Activated gamma-delta T cell treated with anti-CD3 and anti-CD28 coated beads, Interleukin-2, amount 50 U/mL, for 16 hours (primary cell): ENCODE measurements at places on chromosomes 5 and 9.

GRCh38 chr5:38764937-38765391 is 80.8 kb upstream of the OSMR start:
- DNase-seq, result no peak

GRCh38 chr5:107425541-107426031 is 245.2 kb downstream of the EFNA5 start:
- no peak for DNase-seq

DNA sequence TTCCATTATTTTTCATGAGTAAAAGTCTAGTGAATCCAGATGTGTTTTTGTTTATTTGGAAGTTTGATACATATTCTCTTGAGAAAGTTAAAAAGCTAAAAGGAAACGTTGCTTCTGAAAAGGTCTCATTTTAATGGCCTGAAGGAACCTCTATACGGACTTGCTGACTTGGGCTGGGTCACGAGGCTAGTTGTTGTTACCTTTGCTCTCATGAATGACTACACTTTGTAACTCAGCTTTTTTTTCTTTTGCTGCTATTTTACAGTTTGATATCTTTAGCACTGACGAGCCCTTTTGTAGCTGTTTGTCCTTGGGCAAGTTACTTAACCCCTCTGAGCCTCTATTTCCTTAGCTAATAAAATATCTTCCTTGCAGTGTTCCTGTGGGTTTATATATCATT is 211.5 kb downstream of the PCSK5 start:
- no peak for DNase-seq

DNA sequence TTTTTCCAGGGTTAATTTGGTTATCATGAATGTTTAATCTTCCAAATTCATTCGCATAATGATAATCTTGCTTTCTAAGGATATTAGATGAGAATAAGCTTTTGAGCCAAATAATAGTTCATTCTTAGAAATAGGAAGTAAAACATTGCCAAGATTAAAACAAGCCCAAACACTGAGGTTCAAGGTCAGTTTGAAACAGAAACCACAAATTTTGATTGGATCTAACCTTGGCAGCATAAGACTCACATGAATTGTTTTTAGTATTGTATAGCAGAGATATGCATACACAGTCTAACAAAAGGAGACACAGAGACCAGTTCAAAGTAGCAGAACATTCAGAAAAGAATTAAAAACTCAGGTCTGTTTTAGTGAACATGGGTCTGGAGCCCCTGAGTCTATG is 43.4 kb upstream of the VCAN start:
- DNase-seq, result no peak

GRCh38 chr5:148446611-148447010 is 62.9 kb downstream of the FBXO38 start:
- no peak for DNase-seq

DNA sequence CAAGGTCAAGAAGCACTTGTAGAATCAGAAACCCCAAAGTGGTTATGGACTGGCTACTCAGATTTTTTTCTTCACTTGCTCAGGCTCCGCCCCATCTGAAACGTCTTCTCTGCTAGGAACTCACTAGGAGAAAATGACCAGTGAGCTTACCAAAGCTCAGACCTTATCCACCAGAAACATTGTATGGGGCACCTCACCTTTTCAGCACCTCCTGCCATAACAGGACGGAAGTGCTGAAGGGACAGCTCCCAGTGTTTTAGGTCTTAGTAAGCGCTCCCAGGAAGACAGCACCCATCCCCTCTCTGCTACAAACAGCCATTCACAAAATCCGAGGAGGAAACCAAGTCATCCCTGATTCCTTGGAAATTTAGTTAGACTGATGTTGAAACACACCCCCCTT is 1.2 kb upstream of the GABRA1 start:
- DNase-seq, result no peak

DNA sequence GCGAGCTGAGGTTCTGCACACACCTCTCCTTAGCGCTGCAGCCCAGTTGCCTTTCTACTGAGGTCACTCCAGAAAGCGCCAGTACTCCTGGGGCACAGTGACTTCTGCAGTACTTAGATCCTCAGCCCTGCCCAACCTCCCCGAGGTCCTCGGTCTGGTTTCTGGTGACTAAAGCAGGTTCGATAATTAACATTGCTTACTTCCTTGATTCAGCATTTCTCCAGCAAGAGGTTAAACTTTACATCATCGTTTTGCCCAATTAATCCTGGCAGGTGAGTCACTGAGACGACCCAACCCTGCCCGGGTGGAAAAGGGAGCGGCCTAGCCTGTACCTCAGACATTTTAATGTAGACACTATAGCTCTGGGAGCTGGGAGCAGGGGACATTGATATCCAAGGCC is 77.6 kb downstream of the PLAC8L1 start:
- DNase-seq, result no peak

- peak; percentile 49 for DNase-seq
These were observed 3.0 kb upstream of the FAM13B start for GRCh38 chr5:138035605-138036537.

DNA sequence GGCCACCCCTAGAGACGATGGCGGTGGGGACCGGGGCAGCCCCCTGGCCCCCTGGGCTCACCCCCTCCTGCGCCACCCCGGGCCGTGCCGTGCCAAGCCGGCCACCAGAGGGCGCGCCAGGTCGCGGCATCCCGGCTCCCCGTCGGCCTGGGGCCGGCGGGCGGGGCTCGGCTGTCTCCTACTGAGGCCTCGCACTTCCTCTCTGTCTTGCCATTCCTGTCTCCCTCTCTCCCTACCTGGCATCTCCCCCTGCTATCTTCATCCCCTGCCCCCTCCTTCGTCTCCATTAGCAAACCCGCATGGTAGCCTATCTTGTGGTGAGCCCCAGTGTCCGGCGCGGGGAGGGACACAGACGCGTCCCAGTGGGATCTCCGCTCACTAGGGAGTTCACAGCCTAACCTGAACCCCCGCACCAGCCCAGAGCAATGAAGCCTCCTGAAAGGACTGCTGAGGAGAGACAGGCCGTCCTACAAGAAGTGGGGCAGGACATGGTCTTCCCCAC is 29.8 kb upstream of the FABP6 start:
- DNase-seq, result peak; percentile 48

- DNase-seq, result no peak
These were observed 8.2 kb upstream of the STRBP start for GRCh38 chr9:123276551-123276950.

GRCh38 chr5:39020458-39020857 is 53.7 kb downstream of the RICTOR start:
- DNase-seq, result no peak

- no peak for DNase-seq
These were observed 14.8 kb upstream of the PHYHD1 start for GRCh38 chr9:128905964-128906363.

- no peak for DNase-seq
These were observed 73.2 kb downstream of the ACER2 start for GRCh38 chr9:19481971-19482404.

GRCh38 chr5:130720355-130720754 is 444.7 kb downstream of the HINT1 start:
- DNase-seq, result no peak

GRCh38 chr9:10242255-10242654 is 370.5 kb downstream of the PTPRD start:
- DNase-seq, result no peak

- DNase-seq, result no peak
These were observed 253.9 kb upstream of the DMAC1 start for GRCh38 chr9:8053501-8053900.

- no peak for DNase-seq
These were observed 21.8 kb downstream of the ENTREP1 start for GRCh38 chr9:69346596-69347390.

GRCh38 chr5:74866596-74867162 is 492 bp upstream of the FAM169A start:
- DNase-seq, result no peak

GRCh38 chr5:51685419-51685818 is 302.2 kb downstream of the ISL1 start:
- DNase-seq, result no peak

- DNase-seq, result no peak
These were observed 34.3 kb downstream of the FAT2 start for GRCh38 chr5:151556806-151557205.

DNA sequence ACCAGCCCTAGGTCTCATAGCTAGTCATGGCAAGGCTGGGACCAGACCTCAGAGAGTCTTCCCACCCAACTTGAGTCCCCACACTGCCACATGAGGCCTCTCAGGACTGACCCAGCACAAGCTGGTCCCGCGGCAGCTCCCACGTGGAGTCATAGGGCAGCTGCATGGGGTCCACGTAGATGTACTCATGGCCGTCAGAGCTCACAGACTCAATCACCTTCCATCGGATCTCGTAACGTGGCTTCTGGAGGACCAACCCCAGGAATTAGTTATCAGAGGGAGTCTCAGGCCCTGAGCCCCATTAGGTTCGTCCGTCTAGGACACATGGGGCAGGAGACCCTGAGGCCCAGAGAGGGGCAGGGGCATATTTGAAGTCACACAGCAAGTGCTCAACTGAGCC is 30.3 kb downstream of the PDGFRB start:
- DNase-seq, result no peak

DNA sequence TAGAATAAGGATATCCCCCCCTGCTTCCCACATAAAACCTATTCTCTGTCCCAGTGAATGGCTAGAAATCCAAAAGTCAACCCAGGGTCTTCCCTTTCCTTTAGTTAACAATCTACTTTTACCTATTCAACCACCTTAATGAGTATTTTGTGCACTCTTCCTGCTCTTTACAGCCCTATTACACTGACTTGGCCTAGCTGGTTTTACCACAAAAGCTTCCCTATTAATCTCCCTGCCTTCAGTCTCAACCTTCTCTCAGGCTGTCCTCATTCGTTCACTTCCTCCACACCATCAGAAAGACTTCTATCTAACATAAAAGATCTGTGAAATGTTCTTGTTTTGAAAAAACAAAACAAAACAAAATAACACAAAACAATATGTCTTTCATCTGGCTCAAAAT is 16.2 kb downstream of the CTNNAL1 start:
- no peak for DNase-seq

- DNase-seq, result no peak
These were observed 96.3 kb upstream of the RANBP3L start for GRCh38 chr5:36397901-36398536.

GRCh38 chr5:178126556-178126955 is 4.3 kb upstream of the RMND5B start:
- DNase-seq, result no peak

GRCh38 chr5:158935215-158935614 is 164.5 kb downstream of the EBF1 start:
- DNase-seq, result no peak

- no peak for DNase-seq
These were observed 146.9 kb downstream of the GOLPH3 start for GRCh38 chr5:32027093-32027716.

DNA sequence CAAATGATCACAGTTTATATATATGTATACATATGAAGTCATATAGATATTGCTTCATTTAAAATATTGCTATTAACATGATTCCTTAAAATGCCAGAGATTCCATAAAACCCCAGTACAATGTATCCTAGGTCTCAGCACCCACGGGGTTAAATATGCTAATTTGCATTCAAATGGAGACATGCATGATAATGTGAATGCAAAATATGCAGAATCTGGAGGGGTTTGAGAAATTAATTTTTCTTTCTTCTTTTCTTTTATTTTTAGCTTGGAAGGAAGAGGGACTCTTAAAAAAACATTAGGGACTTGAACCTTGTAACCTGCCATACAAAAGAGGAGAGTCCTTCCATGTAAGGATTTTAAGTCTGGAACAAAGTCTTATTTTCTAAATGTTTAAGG is 211.9 kb downstream of the MEF2C start:
- no peak for DNase-seq

DNA sequence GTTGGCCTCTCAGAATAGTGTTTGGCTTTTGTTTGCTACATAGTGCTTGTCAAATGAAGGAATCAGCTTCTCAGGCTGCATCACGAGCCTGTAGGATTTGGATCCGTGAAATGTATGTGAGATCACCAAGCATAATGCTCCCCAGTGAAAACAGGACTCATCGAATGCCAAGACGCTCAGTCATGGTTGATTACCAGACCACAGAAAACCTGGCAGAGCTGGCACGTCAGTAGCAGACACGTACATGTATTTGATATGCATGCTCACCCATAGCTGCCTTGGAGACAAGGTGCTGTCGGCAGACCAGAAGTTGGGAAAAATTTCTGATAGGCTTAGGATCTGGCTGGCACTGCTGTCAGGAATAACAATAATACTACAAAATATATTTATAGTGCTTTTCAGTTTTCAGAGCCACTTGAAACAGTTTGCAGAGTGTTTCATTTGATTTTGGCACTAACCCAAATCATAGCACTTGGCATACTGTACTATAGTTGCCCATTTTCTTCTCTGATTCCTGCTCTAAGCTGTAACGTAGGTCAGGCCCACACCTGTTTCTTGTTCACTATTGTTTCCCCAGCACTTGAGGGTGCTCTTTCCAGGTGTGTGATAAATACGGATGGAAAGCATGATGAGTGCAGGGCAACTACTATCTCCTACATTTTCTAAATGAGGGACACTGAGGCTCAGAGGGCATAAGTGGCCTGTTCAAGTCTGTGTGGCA is 226.1 kb downstream of the NR3C1 start:
- DNase-seq, result no peak

GRCh38 chr9:33414889-33415500 is 12.6 kb upstream of the AQP7 start:
- DNase-seq, result no peak

DNA sequence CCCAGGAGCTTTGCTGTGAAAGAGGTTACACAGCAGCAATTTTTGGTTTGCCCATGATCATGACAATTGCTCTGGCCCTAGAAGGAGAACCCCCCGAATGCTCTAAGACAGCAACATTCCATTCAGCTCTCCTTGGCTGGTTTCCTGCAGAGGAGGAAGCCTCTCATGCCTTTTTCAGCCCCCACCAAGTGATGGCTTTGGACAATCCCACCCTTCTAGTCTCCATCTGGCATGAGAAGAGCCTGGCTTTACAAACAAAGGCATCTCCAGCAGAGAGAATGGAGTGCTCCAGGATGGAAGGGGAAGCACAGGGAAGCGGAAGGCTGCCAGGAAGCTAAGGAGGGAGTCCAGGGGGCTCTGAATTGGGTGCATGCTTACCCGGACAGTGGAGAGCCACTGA is 98.4 kb downstream of the CRB2 start:
- no peak for DNase-seq

GRCh38 chr5:39063037-39063436 is 11.2 kb downstream of the RICTOR start:
- no peak for DNase-seq

DNA sequence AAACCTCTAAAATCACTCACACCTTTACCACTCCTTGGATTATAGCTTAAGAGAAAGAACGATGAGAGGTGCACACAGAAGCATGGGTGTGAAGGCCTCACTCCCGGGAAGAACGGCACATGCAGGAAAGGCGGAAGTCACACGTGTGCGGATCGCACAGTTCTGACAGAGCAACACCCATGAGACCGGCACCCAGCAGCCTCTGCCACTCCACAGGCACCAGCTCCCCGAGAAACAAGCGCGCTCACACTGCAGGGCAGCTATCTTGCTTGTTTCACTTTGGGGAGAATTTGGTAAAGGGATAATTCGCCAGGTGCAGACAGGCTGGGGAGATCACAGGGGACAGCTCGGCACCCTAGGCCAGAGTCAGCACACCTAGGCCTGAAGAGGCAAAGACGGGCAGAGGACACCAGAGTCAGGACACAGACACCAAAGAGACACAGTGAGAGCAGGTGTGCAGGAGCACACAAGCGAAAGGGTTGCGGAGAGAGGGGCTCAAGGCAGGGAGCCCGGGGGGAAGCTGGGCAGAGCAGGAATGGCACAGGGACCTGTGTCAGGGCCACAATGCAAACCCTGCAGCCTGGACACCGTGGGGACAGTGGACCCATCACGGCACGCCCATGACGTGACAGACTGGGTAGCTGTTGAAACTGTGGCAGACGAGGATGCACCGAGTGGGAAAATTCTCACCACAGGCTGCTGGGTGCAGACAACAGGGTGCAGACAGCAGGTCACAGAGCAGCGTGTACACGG is 81.7 kb downstream of the CAMSAP1 start:
- DNase-seq, result no peak
